ENCODE measurements at places on chromosomes 1 and 21.
A peak's percentile ranks its signal among the peaks of the same experiment; 100 is the strongest.

DNA sequence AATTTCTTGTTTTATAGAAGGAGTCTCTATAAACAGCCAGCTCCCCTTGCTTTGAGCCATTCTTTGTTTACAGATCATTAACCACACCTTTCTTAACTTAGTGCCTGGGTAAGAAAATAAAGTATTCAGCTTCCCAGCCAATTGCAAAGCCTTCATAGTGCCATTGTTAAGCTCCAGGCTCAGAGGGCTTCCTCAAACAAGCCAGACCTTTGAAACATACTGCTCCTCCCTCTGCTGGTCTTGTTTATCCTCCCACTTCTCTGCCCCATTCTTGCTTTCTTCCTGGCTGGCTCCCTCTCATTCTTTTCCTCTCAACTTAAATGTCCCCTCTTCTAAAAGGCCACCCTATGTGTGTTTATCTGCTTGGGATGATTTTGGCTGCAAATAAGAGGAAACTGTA is 319.4 kb upstream of the ST6GALNAC5 start:
- DNase-seq, result no peak

- no peak for DNase-seq
Measured at GRCh38 chr1:156539818-156540355, 32.5 kb downstream of the IQGAP3 start.

DNA sequence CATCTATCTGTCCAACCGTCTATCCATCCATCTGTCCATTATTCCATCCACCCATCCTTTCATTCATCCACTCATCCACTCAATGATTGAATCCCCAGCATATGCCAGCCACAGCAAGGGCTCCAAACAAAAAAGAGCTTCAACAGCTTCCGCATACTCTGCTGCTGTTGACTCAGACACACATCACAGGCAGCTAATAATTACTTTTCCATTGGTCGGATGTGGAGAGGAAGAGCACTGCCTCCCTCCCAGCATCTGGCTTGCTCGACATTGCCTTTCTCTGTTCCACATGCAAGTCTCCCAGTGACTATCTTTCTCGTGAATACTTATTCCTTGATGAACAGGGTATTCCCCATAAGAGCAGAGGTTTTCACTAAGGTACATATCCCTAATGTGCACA is 176.5 kb downstream of the HIVEP3 start:
- no peak for DNase-seq

DNA sequence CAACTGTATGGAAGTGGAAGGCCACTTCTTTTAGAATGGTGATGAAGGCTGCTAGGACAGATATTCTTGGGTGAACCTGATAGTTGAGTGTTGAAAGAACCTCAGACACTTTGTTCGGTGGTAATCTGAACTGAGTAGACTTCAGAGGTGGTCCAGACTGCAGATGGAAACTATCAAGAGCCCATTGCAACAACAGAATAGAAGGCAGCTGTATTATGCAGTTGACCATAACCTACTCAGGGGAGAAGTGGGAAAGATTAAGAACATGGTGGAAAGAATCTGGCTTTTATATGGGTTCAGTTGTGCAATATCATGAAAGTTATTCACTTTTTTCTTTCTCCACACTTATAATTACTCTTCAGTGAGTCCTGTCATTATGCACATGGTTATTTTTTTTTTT is 194.0 kb downstream of the KCNK2 start:
- DNase-seq, result no peak

- DNase-seq, result no peak
Measured at GRCh38 chr1:95039360-95040031, 33.3 kb downstream of the ALG14 start.

- DNase-seq, result no peak
Measured at GRCh38 chr21:42304556-42305454, 10.4 kb downstream of the TFF3 start.

DNA sequence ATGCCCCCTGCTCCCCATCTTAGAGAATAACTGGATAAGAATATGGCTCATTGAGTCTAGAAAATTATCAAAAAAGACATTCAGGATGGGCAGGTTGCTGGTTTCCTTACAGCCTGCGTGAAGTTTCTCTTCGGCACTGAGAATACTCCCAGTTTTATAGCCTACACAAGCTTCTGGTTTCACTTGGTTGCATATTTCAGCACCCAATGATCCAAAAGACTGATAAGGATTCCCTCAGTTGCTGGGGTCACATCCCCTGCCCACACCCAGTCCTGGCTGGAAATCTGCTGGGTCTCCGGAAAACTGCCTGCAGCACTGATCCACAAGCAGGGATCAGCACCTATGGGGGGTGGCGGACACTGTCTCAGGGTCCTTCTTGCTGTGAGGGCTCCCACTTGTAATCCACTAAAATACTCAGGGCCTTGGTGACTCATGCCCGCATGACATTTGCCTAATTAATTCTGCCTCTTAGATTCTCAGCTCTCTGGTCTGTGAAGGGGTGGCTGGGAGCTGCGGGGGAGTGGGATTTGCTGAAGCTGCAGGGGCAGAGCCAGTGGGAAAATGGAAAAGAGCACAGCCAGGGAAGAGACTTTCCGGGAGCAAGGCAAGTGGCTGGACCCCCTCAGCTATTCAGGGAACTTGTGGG is 142.5 kb downstream of the ZNF648 start:
- DNase-seq, result no peak

GRCh38 chr1:222006715-222007114 is 264.8 kb upstream of the DUSP10 start:
- DNase-seq, result no peak

DNA sequence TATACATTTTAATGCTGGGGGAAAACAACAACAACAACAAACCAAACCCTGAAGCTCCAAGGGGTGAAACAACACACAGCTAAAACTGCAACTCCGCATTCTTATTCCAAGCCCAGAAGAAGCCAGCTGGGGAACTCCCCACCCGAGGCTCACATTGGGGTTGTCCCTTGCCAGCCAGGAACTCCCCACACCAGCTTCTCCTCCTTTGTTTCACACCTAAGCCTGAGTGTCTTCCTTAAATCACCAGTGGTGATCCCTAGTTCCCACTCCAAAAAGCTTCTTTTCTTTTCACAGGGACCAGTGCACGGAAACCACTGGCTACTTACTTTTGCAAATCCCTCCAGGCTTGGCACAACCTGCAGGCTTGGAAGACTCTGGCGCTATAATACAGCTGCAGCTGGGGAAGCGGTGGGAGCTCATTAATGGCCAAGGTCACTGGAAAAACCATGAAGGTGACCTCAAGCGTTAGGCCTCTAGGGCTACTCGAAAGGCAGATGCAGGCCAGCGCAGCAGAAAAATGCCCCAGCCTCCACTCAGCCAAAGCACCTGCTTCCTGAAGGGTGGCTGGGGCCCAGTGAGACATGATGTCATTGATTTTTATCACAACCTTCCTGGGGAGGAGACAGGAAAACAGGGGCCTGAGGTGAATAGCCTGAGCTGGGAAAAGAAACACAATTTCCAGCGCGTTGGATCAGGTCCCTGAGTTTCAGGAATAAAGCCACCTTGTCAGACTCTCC is 40.1 kb downstream of the TLR5 start:
- no peak for DNase-seq

DNA sequence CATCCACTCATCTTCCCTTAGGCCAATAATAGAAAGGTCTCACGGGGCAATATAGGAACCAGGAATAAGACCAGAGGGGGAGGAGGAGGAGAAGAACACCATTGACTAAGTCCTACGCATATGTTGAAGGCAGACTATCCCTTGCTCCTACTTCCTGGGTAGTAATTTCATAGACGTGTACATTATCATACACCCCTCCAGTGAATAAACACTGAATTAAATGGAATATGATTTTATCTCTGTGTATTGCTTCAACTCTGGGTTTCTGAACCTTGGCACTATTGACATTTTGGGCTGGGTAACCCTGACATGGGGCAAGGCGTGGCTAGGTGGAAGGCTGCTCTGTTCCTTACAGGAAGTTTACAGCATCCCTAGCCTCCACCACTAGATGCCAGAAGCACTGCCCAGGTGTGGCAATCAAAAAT is 17.3 kb upstream of the FHAD1 start:
- no peak for DNase-seq

DNA sequence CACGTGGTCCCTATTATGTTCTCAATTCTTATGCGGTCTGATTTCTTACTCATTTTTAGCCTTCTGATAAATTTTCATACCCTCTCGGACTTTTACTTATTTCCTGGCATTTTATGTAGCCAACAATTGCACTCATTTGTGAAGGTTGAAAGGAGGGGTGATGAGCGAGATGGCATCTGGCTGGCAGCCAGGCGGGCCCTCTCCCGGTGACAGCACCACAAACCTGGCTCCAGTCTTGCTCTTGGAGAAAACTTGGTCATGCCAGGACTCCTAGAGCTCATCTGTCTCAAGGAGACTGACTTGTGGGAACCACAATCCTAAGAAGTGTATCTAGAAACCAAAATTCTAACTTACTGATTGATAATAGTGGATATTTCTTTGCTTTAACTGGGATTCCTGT is 14.6 kb upstream of the AHCTF1 start:
- DNase-seq, result no peak

- DNase-seq, result no peak
Measured at GRCh38 chr1:27398405-27399149, 6.2 kb downstream of the GPR3 start.

DNA sequence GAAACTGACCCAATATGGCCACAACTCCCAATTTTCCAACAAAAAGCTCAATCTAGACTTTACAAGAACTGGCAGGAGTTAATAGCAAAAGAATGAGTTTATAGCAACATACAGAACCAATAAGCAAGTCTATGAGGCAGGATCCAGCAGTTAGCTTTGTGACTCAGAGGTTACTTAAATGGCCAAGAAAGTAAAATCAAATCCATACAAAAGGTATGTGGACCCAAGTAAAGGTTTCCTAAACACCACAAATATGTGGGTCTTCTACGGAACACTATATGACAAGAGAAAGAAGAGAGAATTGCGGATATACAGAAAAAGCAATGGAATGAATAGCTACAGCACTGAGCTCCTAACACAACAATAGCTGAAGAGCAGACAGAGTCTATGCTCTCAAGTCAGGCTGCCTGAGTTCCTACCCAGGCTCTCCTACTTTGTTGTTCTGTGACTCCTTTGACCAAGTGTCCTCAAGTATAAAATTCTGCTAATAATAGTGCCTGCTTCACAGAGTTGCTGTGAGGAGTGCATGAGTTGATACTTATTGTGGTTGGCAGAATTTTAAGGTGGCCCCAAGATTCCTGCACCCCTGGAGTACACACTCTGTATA is 204.3 kb downstream of the SMYD3 start:
- no peak for DNase-seq

- no peak for DNase-seq
Measured at GRCh38 chr1:30060738-30061137, 662.6 kb downstream of the MATN1 start.

- no peak for DNase-seq
Measured at GRCh38 chr1:63524201-63524600, 876 bp downstream of the EFCAB7 start.

DNA sequence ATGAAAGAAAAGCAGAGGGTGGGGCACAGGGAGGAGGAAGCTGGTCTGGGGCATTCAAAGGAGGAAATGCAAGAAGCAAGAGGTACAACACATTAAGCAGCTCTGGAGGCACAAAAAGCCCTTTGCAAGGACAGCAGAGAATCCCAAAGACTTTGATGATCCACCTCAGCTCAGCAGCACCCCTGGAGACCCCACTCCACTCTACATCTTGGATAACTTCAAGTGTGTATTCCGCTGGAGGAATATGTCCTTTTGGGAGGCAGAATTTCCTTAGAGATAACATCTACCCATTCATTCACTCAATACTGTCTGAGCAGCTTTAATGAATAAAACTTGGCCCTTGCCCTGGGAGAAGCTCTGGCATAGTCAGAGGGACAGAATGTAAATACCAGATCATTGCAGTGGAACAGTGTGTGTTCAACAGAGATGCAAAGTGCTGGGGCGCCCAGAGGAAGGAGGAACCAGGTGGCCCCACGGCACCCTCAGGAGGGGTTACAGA is 599.7 kb downstream of the KIF26B start:
- DNase-seq, result no peak

DNA sequence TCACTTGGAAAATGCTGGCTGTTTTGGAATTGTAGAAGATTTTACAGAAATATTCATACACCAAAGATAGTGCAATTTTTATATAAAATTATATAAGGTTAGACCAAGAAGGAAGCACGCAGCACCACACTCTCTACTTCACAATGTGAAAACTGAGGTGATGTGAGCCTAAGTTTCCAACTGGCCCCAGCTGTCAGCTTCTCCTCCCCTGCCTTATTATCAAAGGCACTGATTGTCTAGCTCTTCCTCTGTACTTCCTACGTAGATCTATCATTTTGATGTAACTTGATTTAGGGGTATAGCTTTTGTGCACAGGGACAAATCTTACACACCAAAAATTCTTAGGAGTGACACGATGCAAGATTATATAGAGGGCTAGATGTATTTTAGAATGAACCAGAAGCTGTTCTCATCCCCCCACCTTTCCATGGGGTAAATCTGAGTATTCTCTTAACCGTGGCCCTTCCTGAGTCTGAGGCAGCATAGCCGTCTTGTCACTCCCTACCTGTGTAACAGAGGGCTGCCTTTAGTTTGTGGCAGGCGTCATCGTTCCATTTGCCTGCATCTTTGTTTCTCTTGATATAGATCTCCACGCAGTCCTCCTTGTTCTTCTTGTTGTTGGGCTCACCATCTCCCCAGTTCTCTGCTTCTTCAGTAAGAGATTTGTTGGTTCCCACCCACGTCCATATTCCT is 3.4 kb downstream of the SELL start:
- DNase-seq, result peak; percentile 36

DNA sequence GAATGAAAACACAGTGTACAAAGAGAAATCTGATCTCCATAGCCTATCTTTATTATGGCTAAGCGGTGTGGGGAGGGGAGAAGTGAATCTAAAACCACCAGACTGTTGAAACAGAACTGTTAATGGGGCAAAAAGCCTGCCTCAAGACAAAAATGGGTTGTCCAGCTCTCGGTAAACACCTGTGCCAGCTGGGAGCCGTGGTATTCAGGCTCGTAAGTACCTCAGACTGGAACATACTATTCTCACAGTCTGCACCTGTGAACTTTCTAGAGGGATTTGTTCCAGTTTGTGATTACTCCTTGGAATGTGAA is 42.7 kb upstream of the ATP1A1 start:
- DNase-seq, result no peak

DNA sequence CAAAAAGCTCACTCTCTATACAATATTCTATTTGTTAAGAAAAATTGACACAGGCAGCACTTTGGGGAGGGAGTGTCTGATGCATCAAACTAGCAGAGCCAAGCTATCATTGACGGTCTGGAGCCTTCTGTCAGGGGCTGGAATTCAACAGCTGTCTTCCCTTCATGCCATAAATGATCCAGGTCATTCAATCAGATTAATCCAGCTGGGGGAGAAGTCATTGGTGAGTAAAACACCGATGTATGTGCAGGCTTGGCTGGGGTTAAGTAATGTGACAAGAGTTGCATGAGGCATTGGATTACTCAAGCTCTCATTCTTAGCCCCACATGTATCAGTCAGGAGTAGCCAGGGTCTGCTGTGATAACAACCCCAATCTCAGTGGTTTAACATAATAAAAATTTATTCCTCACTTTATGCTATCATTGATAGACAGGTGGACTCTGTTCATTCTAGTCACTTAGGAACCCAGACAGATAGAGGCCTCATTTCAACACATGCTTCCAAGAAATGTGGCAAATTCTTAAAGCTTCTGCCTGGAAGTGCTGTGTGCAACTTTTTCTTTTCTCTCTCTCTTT is 118.1 kb upstream of the GADD45A start:
- DNase-seq, result no peak
